ENCODE measurements at places on chromosomes 7 and 10.

GRCh38 chr7:51017576-51018535 is 235.2 kb upstream of the GRB10 start:
- DNase-seq = no peak

- DNase-seq = no peak
These were observed 116.6 kb downstream of the KLF6 start for GRCh38 chr10:3668276-3668965.

GRCh38 chr10:97842656-97843280 is 6.9 kb upstream of the GOLGA7B start:
- no peak for DNase-seq

GRCh38 chr7:155204744-155205367 is 92.8 kb upstream of the INSIG1 start:
- DNase-seq = no peak

DNA sequence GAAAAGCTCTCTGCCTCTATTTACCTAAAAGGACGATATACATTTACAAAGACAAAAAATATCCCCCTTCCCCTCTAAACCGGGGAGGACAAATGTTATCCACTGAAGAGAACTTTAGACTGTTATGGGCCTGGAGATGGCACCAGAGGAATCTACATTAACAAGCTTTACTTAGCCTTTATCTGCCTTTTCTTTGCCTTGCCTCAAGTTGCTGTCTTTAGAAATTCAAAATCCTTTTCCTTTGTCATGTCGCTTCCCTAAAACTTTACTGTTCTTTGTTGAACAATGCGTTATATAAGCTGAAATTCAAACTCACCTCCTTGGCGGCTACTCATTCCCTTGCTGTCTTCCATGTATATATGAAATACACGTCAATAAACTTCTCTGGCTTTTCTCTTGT is 405.0 kb downstream of the PCDH15 start:
- no peak for DNase-seq

- DNase-seq = no peak
These were observed 118.0 kb downstream of the RAB11FIP2 start for GRCh38 chr10:117928741-117929140.

DNA sequence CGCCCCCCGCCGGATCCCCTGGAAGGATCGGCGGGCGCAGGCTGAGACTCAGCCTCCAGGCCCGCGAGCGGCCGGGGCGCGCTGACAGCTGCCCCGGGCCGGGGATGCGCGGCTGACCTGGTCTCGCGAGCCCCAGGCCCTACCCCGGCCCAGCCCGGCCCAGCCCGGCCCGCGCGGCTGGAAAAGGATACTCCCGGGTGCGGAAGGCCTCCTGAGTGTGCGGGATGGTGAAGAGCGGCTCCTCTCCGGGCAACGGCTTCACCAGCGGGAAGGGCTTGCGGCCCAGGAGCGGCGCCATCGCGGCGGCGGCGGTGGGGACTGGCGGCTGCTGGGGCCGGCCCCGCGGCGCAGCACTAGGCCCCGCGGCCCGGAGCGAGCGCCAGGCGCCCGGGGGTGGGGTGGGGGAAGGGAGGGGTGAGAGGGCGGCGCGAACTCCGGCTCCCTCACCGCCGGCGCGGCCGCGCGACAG is 423 bp downstream of the BAZ1B start:
- peak; percentile 56 for DNase-seq

DNA sequence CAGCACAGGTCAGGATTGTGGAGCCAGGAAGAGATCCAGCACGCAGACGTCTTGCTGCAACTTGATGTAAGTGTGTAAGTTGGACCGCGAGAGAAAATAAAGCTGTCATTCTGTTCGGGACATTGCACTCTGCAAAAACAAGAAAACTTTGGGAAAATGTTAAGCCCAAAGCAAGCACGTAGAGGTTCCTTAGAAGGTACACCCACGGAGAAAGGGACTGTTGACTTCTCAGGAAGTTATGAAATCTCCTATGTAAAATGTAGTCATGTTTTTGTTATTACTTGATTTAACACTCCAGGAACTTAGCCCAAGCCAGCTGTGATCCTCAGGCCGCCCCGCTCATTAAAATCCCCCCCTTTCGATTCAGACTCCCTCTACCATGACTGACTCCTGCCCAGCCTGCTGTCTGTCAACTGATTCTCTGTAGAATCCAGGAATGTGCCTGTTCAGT is 196.1 kb upstream of the TCF7L2 start:
- DNase-seq = no peak

DNA sequence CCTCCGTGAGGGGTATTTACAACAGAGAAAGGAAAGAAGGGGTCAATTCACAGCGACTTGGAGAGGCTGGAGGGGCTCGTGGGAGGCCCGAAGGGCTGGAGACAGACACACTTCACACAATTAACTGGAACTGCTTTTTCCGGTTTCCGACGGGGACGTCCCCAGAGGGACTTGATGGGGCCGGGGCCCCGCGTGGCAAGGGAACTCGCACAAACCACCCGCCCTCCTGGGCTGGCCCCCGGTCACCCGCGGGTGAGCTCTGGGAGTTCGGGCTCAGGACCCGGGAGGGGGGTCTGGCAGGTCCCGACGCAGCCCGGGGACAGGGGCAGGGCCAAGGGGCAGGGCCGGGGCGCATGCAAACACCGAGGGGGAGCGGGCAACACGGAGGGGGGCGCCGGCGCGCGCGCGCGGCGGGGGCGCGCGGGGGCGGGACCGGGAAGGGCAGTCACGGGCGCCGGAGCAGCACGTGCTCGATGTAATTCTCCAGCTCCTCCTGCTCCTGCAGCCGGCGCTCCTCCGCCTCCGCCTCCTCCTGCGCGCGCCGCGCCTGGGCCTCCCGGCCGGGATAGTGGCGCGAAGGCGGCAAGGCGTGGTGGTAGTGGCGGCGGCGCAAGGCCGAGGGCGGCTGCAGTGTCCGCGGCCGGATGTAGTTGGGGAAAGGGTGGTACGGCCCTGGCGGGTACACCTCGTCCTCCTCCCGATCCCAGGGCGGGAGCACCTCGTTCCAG is 2.7 kb downstream of the VGF start:
- DNase-seq = no peak

DNA sequence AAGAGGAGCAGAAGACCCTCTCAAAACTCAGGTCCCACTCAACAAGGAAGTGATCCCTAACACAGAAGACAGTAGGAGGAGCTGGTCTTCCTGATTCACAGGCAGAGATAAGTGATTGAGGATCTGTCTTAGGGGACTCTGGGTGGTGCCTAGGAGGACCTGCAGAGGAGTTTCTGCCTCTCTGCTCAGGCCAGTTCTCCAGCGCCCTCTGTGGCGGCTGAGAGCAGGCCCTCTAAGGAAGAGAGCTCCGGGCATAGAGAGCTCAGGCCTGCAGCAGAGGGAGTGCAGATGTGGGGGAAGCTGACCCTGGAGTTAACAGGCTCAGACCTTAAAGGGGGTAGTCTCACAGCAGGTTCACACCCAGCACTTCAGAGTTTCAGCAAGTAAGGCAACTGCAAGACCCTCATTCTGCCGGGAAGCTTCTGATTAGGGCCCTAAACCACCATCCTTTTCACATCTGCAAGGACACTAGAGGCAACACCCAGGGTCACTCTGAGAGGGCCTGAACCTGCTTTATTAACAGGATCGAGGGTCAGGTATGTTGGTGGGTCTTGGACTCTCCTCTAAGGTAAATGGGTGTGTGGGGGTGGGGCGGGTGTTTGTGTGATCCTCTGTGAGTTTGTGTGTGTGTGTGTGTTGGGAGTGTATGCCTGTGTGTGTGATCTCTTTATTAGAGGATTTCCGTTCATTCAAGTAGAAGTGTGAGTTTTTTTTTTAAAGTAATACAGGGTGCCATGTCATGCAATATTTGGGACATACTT is 57.6 kb upstream of the TARP start:
- DNase-seq = no peak

- DNase-seq = no peak
These were observed 16.6 kb downstream of the BAG3 start for GRCh38 chr10:119667562-119668328.

DNA sequence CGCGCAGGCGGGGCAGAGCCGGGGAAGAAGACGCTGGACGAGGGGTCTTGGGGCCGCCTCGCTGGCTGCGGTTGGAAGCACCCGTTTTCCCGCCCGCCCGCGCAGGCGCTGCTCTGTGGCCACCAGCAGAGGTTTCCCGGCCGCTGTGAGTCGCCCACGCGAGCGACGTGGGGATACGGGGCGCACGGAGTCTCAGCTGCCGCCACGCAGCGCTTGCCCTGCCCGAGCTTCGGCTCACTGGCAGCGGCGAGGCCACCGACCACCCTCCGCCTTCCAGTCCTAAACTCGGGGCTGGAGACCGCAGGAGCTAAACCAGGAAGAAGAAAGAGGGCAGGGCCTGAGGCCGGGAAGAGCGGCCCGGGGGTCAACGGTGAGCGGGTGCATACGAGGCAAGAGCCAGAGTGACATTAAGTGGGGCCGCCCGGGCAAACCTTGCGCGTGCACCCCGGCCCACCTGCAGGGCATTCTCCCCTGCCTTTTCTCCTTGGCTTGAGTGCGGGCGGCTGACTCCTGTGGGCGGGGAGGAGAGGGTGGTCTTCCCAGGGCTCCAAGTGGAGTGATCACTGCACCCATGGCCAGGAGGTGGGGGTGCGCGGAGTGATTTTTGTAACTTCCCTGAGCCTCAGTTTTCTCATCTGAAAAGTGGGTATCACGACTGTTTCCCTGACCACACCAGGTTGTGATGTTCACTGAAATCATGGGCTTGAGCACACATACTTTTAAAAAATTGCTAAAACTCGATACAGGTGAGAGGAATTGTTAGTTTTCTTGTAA is 7.1 kb upstream of the EMX2 start:
- no peak for DNase-seq

- DNase-seq = peak; percentile 57
These were observed 42.7 kb downstream of the FAM53B start for GRCh38 chr10:124701435-124701834.

DNA sequence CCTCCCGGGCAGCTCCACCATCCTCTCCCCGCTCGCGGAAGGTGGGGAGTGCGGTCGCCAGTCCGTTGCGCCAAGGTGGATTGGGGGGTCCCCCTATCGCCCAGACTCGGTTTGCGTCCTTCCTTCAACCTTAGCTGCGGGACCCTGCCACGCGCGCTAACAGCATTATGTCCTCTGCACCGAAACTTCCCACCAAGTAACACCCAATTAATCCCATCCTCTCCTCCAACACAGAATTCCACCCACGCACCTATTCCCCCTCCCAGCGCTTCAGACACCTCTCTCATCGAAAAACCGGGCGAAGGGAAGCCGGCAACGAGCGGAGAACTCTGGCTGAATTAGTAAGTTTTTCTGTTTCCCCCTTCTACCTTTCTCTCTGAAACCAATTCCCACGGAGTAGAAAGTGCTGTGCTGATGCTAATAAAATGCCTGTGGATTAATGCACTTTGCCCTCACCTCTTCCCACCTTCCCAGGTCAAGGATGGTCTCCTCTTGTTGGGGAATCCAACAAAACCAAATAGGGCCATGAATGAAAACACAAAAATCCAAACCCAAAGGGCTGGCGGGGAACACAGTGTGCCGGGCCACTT is 947 bp downstream of the HOXA3 start:
- no peak for DNase-seq

GRCh38 chr10:103627111-103627892 is 133.8 kb downstream of the NEURL1 start:
- DNase-seq = no peak

DNA sequence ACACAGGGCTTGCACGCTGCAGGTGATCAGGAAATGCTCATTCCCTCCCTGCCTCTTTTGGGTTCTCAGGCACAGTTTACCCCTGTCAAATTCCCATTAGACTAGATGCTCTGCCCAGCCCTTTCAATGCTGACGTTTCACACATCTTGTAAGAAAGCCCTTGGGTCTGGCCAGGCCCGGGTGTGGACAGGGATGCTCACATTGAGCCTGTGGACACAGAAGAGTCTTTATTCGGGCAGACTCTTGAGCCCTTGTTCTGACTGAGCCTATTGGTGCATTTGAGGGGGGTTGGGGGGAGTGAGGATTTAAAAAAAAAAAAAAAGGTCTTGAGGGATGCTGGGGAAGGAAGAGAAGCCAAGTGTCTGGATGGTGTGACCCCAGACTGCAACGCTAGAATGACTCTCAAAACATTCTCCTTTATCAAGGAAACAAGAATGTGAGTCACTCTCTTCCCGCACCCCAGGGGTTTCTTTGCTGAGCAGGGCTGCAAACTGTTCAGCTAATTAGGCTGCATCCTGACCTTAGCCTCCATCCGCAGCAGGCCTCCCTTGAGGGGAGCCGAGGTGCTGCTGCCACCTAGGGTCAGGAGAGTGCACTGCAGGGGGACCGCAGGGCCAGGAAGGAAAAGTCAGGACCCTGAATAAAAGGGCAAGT is 53.6 kb upstream of the TMEM72 start:
- DNase-seq = peak; percentile 30

GRCh38 chr7:139571190-139571589 is 47.7 kb downstream of the CLEC2L start:
- no peak for DNase-seq

- DNase-seq = no peak
These were observed 303.2 kb upstream of the GHITM start for GRCh38 chr10:83835945-83836745.

GRCh38 chr10:110370006-110370405 is 65.3 kb upstream of the SMNDC1 start:
- no peak for DNase-seq

- peak; percentile 70 for DNase-seq
These were observed 760 bp downstream of the CBX3 start for GRCh38 chr7:26202019-26202990.

GRCh38 chr10:30882281-30882680 is 149.4 kb downstream of the ZNF438 start:
- DNase-seq = no peak

GRCh38 chr7:55099066-55099820 is 80.4 kb downstream of the EGFR start:
- no peak for DNase-seq

DNA sequence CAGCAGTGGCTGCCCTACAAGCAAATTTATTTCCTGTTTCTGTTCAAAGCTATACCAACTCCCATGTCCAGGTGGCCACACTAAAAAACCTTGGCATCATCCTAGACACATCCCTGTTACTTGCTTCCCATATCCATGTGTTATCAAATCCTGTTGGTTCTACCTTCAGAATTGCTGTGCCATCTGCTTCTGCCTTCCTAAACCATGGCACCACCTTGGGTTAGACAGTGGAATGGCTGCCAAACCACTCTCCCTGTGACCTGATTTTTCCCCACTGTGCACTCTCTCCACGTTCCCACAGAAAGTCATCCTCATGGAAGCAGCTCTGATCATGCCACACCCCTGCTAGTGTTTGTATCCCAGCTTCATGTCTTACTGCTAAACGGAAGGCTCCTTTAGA is 697.6 kb upstream of the GALNT17 start:
- DNase-seq = no peak

GRCh38 chr10:122052701-122053100 is 63.7 kb downstream of the TACC2 start:
- no peak for DNase-seq

DNA sequence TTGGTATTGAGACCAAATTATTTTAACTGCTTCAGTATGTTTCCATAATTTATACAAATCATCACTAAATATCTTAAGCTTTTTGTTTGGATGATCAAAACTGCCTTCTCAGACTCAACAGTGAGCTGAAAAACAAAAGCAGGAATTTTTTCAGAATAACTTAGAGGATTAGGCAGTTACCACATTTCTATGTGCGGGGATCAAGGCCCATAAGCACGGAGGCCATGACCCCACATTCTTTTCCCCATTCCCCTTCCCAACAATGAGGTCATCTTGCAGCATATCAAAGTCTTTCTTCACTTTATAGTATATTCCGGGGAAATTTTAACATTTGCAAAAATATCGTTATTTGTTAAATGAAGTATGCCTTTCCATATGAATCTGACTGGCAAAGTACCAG is 125.8 kb downstream of the ELMO1 start:
- DNase-seq = no peak

GRCh38 chr7:157650801-157651200 is 314.0 kb downstream of the DNAJB6 start:
- no peak for DNase-seq

GRCh38 chr10:102453502-102453901 is 2.2 kb upstream of the C10orf95 start:
- DNase-seq = no peak

Measured in substantia nigra (tissue), 51 donors.